Muscle of back (tissue), 13 donors: ENCODE measurements at places on chromosomes 12 and 14.
A peak's percentile ranks its signal among the peaks of the same experiment; 100 is the strongest.

GRCh38 chr14:99549684-99550083 lies 54.3 kb downstream of the CCDC85C start:
- DNase-seq: no peak

- no peak for DNase-seq
These were observed 209.1 kb downstream of the TTC7B start for GRCh38 chr14:90607141-90607540.

- no peak for DNase-seq
These were observed 54.8 kb downstream of the GOLGA5 start for GRCh38 chr14:92848887-92849286.

GRCh38 chr12:28578833-28579252 lies 388.6 kb downstream of the CCDC91 start:
- no peak for DNase-seq

DNA sequence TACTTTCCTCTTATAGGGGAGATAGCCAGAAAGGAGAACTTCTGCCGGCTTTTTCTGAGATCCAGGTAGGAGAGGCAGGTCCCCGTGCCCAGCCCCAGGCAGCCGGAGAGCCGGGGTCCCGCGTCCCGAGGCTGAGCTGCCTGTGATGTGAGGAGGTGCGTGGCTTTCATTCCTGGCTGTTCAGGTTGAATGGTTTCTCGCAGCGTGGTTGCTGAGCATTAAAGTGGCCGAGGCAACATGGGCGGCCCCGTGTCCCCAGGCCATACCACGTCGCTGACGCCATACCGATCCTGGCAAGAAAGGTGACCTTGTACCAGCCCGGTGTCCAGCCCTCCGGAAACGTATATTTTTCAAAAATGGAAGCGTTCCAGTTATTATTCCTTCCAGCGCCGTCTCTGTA lies 116.7 kb upstream of the MYL2 start:
- DNase-seq: no peak

- no peak for DNase-seq
These were observed 1266.2 kb downstream of the TMEM121 start for GRCh38 chr14:106792543-106792942.

DNA sequence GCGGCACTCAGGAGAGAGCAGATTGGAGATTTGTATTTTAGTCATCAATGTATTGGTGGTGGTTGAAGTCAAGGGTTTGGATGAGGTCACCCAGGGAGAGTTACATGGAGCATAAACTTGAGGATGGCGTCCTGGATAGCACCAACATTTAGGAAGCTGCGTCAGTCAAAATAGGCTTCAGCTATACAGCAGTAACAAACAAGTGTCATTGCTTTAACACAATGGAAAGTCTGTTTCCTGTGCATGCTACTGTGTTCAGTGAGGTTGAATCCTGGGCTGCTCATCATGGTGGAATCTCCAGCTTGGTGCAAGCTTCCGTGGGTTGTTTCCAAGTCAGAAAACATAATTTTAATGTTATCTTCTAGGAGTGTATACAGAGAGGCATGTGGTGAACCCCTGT lies 180.4 kb downstream of the CFAP54 start:
- no peak for DNase-seq

DNA sequence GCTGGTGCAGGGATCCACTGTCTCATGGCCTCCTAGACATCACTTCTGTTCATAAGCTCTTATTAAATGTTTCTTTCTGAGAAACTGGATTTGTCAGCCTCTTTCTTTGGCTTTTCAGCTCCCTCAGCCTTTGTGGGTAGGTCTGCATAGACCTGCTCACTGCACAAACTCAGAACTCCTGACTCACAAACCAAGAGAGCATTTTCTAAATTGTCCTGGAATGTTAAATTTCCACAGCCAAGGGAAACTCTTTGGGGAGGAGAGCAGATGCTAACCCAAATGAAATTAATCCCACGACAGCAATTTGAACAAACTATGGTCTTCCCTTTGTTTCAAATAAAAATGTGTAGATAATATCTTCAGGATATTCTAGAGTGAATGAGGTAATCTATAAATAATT lies 19.5 kb upstream of the CERS5 start:
- no peak for DNase-seq

- no peak for DNase-seq
These were observed 127.3 kb upstream of the CCND2 start for GRCh38 chr12:4145990-4146859.

- no peak for DNase-seq
These were observed 249.9 kb upstream of the RGS6 start for GRCh38 chr14:71682337-71682736.

DNA sequence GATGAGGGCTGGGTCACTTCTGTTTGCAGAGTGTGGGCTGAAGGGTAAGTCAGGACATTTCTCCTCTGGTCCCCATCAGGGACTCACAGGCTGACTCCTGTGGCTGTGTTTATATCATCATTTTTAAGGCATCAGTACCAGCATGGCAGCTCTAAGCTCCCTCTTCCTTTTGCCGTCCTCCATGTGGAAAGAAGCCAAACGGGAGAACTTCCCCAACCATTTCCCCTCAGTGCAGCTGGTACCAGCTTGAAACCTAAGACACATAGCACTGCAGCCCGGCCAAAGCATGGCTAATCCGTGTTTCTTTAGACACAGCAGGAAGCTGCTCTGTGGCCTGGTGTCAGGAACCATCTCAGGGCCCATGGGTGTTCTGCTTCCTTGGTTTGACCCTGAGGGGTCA lies 31.9 kb upstream of the ATP2A2 start:
- DNase-seq: peak; percentile 76

DNA sequence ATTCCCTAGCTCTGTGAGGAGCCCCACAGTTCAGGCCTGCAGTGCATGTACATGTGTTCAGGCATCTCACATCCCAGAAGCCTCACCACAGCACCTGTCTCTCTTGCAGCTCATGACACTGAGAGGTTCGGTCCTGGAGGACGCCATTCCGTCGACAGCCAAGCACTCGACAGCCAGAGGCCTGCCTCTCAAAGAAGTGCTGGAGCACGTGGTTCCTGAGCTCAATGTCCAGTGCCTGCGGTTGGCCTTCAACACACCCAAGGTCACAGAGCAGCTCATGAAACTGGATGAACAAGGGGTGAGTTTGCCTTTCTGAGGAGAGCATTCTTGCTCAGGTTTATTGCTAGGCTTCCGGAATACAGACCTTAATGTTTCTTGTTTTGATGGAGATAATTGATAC lies 308.3 kb upstream of the RGS6 start:
- DNase-seq: no peak

- DNase-seq: no peak
These were observed 16.7 kb downstream of the HRK start for GRCh38 chr12:116864371-116865160.

DNA sequence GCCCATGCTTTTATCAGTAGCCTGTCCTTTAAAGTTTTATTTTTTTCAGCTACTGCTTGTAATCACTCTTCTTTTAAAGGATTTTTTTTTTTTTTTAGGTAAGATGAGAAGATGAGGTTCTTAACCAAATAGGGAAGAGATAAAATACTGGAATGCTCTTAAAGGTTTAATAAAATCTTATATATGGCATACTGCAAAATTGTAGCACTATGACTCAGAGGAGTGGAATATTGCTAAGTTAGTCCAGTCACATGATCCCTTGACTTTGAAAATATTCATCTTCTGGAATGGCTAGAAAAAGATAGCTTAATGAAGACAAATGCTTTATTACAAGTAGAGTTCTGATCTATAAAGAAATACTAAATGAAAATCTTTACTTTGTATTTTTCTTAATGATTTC lies 116.6 kb downstream of the NAV3 start:
- peak; percentile 53 for DNase-seq

- DNase-seq: no peak
These were observed 2.8 kb downstream of the FAM234B start for GRCh38 chr12:13046964-13047363.

GRCh38 chr12:64608901-64609535 lies 1.3 kb upstream of the RASSF3 start:
- DNase-seq: peak; percentile 74

GRCh38 chr12:89244536-89244935 lies 107.8 kb downstream of the DUSP6 start:
- no peak for DNase-seq

DNA sequence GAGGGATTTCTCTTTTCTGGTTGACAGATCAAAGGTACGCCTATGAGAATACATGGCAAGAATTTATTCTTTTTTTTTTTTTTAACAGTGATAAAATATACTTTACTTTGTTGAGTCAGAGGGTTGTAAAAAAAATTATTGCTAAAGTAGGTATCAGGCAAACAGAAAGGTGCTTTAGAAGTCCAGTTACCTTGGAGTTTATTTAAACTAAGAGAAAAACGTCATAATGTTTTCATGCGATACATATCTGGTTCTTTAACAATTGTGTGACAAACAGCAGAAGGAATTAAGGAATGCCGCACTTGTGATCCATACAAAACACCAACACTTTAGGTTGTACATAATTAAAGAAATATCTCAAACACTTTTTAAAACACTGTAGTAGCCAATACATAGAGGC lies 94.2 kb downstream of the BORCS5 start:
- no peak for DNase-seq

DNA sequence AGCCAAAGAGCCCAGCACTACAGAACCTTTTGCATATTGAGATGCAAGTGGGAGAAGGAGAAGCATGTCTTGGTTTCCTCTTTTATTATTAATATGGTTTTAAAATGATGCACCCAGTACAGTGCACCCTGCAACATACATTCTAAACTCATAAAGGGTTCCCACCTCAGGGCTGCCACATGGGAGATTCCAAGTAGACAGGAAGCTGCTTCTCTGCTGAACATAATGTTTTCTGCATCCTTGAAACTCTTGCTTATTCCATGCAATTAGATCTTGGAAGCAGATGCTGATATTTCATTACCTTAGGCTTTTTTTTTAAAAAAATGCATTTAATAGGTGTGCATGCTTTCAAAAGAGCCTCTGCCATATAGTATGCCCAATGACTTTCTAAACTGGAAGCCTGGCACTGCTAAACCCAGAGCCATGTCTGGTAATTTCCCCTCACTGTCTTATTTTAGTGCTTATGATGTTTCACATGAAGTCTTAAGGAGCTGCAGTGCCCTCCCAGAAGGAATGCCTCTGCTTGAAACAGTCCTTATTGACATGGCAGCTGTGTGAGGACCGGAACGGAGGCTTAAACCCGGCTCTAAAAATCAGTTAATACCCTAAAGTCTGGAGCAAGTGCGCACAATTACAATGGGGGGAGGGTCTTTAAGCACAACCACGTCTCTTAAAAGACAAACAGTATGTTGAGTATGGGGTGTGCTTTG lies 2.0 kb upstream of the SIX1 start:
- no peak for DNase-seq
